ENCODE measurements at places on chromosomes 6 and 20. TPM values are rescaled to one million over a fixed set of nuclear protein-coding genes. Genes with fewer than 3 reads are reported as not detected.

SOBP gene
- total RNA-seq: 8.6 TPM

DNA sequence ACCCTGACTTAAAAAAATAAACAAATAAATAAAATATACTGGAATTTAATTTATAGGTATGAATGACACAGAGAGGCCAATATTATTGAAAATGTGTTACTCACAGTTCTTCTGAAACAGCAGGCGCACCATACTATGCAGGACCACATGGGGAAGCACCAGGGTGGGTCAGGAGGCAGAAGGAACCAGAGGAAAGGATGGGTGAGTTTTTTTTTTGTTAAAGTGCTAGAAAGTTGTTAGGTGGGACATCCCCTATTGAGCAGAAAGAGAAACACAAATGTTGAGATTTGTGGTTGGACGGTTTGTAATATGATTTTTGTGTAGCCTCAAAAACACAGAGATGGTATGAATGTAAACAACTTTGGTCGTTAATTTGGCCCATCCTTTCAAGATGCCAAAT is 26.0 kb downstream of the PTPRA start:
- no peak for ATAC-seq

ENPP3 gene
- total RNA-seq: not detected

- no peak for ATAC-seq
These were observed 626.8 kb downstream of the COL12A1 start for GRCh38 chr6:74579047-74579446.

DNA sequence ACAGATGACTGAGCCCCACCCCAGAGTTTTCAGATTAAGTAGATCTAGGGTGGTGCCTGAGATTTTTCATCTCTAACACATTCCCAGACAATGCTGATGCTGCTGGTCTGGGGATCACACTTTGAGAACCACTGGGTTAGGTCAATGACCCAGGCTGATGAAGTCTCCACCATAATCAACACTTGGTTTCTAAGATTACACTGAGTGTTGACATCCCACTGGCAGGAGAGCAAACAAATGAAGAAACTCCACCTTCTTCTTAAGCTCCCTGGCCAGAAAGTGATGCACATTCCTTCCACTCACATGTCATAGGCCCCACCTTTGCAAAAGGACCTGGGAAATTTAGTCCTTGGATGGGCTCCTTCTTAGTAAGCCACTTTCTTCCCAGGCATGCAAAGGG is 53.1 kb downstream of the MAFB start:
- ATAC-seq: peak; percentile 30

EYA4 gene
- 13.0 TPM for total RNA-seq

DNA sequence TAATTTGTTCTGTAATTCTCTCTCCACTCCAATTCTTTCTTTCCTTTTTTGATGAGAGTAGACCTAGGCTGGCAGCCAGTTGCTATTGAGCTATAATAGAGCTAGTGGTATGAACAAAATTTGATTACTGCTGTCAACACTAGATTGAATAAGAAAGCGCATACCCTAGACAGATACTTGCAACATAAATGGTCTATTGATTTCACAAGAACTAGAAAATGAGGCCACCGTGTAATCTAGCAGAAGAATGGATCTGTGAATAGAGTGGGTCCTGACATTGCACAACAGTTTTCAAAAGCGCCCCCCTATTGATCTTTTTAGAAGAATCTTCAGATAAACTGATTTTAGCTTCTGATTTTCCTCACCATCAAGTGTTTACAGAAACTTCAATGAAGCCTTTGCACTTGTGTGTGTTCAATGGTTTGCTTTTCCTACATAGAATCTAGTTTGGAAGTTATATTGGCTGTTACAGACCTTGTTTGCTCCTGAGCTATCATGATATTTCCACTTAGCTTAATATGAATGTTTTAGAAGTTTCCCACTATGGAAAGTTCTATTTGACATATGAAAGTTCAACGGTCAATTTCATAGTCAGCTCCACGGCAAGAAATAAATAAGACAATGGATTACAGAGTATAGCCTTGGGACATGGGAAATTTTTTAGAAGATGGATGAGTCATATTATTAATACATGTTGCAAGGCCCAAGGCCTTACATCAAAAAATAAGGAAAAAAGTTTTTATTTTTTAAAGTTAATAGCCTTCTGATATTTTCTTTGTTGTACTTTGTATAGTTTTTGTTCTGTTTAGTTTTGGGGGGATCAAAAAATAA is 55.6 kb downstream of the UTRN start:
- ATAC-seq: no peak

GRCh38 chr6:15498640-15499039 is 164.2 kb downstream of the DTNBP1 start:
- peak; percentile 66 for ATAC-seq

PRKN gene
- total RNA-seq: 0.81 TPM

RNF39 gene
- total RNA-seq: 2.3 TPM

GRCh38 chr6:170372380-170373325 is 66.1 kb downstream of the FAM120B start:
- ATAC-seq: no peak

MAP7 gene
- 6.9 TPM for total RNA-seq

DNA sequence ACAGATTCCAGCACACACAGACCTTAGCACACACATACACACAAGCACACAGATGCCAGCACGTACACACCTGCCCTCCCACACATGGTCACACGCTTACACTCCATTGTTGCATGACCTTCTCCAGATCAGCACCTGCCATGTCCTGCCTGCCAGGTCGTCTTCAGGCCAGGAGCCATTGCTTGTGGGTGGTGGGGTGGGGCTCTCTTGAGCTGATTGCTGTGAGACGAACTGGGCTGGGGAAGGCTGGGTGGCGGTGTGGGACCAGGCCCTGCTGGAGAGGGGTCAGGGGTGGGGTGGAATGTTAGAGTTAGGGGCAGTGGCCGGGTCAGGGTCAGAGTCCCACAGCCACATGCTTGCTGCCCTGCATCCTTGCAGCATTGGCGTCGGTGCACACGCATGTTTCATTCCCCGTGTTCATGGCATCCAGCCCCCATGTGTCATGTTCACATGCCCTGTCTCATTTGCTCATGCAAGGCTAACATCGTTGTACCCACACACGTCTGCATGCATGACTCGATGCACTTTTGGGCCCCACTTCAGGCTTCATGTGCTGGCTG is 6.5 kb upstream of the NPBWR2 start:
- ATAC-seq: no peak

GRCh38 chr20:42754706-42755105 is 435.0 kb downstream of the PTPRT start:
- no peak for ATAC-seq

Measured in motor neuron (in vitro differentiated cells).